ENCODE measurements at places on chromosomes 6 and 20.

DNA sequence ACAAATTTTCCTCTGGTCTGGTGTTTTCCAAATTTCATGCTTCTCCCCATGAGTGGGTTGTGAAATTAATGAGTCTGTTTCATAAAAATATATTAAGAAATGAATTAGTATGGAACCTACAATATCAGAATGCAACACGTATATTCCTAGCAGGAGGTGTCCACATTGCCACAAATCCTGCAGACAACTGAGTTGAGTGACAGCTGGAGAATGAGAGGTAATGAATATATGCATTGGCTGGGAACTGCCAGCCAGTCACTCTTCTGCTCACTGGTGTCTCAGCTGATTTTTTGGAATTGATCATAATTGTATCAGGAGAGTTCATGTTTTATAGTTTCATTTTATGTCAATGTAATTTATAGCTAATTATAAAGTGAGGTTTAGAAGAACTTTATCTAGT lies 6.3 kb upstream of the ARFGEF3 start:
- DNase-seq, result no peak

DNA sequence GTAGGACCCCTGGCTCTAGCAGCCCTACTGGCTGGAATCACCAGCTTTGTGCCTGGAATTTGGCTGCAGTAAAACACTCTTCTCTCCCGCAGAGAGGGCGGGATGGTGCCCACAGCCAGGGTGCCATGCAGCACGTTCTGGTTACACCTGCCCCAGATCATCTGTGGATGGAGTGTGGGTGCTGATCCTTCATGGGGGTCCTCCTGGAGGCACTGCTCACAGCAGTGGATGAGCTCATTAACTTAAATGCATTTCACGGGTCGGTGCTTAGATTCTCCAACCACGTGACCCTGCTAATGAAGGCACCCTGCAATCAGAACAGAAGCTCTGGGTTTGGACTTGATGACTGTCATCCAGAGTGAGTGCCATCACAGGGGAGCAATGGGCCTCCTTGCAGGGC lies 138.6 kb upstream of the AFDN start:
- DNase-seq, result no peak

DNA sequence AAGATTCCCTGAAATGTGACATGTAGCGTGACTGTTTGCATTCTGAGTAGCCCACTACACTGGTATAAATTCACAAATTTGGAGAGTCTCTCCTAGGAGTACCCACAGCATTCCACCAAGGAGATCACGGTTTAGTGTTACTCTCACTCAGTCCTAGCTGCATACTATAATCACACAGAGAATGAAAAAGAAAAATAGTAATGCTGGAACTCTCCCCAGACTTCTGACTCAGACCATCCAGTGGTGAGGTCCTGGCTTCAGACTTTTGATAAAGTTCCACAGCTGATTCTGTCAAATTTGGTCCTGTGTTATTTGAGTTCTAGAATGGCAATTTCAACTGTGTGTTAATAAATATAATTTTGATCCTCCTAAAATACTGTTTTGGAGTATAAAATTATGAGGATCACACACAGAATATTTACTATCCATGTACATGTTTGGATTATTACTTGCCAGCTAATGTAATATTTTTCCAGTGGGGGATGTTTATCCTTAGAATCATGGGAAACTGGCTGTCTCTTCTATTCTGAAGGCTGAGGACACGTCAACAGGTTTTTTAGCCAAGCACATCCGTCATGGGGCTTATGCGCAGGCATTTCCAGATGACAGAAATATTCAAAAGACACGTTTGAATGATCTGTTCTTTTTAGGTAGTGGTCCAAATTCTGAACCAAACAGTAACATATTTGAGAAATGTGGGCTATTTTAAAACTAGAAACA lies 5.1 kb upstream of the KIAA0408 start:
- no peak for DNase-seq

DNA sequence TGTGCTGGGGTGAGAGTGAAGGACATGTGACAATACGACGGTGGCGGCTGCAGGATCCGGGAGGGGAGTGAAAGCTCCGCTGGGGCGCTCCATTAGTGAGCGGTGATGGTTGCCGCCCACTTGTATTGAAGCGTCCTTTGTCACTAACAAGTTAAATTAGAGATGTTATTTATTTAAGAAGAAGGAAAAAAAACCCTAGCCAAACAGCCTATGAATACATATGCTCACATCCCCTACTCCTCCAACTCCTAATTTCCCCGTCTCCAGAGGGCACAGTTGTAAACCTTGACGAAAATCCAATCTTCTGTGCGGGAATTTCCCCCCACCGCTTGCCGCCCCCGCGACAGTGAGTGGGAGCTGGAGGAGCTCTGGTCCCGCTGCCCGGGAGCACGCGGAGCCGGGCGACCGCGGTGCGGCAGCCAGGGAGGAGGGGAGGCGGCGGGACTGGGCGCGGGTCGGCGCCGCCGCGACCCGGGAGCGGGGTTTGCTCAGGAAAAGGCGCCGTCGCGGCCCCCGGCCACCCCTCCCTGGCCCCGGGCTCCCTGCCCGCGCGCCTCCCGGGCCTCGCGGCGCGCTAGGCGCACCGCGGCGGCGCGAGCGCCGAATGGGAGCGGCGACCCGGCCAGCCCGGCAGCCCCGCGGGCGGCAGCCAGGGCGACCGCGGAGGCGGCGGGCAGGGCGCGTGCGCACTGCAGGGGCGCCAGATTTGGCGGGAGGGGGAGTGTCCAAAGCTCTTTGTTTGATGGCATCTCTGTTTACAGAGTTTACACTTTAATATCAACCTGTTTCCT lies at the start of gene MYB:
Gene MYB, plus strand, starts transcription at position 767 of the 791 bp plus-strand sequence. CDS start 206 bp downstream, outside the sequence.
- peak; percentile 61 for DNase-seq

GRCh38 chr20:50085481-50086365 lies 27.2 kb downstream of the UBE2V1 start:
- DNase-seq, result peak; percentile 76

DNA sequence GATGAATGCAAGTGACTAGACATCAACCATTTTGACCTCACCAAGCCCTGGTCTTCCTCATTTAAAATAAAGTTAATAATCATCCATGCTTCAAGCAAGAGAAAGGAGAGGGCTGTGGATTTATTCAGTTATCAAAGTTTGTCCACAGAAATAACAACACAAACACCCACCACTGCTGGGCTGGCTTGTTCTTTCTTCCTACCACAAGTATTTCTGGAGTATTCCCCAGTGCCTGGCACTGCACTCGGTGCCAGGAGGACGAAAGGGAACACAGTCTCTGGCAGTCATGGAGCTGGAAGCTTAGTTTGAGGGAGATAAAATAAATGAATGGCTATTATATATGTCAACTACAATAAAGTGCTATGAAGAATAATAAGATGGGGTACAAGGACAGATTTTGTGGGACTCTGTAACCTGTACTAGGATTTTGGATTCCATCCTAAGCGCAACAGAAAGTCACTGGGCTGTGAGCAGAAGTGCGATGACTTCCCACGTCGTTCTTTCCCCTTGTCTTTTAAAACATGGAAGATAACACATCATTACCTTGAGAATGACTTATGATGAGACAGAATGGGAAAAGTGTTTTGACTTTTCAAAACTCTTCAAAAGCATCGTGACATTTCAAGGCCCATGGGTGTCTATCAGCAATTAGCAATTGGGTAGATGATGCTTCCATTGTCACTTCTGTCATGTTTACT lies 74.5 kb upstream of the TRAF3IP2 start:
- DNase-seq, result no peak

DNA sequence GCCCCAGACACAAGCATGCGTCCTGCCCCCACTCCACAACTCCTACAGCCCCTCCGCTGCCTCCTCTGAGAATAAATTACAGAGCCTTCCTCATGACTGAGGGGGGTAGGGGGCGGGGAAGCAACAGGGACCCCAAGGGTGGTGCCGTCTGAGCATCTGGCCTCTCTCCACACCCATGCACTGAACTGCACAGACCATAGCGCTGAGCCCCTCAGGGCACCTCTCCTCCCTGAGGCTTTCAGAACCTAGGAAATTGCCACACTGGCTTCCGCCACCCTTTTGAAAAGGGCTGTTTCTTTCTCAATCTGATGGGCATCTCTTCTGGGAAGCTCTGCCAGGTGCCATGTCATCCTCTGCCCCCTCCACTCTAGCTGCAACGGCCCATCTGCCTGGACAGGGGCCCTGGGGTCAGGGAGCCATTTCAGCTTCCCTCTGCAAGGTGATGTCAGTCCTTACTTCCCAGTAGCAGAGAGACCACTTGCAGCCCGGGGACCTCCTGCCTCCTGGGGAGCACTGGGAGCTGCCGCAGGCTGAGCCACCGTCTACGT lies 2.5 kb downstream of the CST7 start:
- no peak for DNase-seq

GRCh38 chr6:92826633-92827032 lies 592.7 kb downstream of the EPHA7 start:
- DNase-seq, result no peak

DNA sequence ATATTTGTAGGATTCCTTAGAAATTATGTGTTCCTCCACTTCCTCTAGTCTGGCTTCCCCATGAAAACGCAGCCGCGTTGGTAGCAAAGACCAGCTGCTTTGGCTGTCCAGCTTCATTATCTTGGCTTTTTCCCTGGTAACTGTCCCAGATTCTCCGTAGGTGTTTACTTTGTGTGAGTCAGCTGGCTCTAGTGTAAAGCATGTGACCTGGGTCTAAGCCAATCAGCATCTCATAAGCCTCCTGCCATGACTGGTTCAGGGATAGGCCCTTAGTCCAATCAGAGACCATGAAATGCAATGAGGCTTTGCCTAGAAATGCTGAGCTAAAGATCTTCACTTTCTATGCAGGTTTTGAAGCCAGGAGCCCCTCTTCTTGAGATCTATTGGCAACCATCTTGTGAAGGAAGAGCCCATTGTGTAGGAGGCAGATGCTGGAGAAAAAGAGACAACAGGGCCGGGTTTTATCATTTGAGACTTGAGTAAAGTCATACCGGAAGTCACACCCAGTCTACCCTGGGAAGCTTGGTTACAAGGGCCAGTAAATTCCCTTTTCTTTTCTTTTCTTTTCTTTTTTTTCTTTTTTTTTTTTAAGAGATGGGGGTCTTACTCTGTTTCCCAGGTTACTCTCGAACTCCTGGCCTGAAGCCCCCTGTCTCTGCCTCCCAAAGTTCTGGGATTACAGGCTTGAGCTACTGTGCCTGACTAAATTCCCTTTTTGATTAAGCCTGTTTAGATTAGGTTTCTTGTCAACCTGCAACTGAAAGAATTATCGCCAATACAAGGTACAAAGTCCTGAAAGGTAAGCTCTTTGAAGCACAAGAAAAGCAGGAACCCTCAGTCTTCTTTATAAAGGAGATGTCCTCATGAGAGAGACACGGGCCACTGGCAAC lies 256.5 kb upstream of the RREB1 start:
- no peak for DNase-seq

DNA sequence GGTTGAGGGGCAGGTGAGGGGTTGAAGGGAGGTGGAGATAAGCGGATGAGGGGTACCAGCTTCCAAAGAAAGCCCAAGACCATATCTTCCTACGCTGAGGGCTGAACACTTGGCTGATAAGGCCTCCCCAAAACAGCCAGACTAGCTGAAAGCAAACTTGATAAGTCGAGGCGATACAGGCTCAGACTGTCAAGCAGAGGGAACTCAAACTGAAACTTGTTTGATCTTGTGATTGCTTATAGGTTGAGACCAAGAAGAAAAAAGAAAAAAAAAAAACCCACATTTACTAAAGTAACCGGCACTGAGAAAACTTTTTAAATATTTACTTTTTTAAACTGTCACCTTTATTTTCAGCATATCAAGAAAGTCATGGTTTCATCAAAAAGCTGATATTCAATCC lies 73.6 kb downstream of the TRERF1 start:
- DNase-seq, result no peak

DNA sequence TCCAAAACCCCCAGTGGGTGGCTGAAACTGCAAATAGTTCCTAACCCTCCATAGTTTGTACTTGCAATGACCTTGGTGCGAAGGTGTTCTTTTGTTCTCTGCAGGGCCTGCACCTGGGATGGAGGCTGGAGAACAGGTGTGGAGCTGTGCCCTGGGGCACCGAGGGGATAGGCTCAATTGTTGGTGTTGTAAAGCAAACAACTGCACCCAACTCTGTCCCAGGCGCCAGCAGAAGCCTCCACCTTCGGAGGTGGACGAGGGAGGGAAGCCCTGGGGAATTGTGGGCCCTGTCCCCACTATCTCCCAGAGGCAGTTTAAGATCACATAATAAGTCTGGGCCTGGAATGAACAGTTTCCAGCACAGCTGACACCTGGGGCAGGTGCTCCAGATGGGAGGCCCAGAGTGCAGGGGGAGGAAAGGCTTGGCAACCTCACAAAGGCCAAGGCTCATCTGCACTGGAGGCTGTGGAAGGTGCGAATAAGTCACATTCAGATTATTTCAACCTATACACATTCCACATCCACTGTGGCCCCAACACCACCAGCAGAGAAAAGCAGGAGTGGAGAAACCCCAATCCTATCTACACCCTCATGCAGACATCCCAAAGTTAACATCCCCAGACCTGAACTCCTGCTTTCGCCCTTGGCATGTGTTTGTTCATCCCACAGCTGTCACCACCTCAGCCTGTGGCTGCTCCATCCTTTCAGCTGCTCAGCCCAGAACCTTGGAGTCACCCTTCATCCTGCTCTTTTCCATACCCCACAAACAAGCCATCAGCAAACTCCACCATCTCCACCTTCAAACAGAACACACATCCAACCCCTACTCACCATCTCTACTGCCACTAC lies 12.3 kb upstream of the CBFA2T2 start:
- DNase-seq, result no peak

DNA sequence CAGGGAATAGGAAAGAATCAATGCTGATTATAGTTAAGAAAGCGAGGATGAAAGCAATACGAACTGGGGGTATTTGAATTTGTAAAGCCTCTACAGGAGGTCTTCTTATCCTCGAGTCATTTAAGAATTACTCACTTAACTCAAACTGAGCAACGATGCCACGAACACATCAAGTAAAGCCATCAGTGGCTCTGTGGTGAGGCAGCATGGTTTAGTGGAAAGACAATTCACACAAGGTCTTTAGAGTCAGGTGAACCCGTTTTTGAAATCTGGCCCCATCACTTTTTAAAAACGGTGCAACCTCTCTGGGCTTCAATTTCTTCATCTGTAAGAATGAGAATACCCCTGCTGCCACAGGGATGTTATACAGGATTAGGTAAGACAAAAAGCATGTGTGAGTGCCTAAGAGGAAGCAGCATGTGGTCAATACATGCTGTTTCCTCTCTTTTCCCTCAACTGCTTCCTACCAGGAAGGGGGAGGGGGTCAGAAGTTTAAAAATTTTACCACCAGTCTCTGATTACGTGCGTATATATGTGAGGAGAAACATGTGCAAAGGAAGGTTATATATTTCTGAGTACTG lies 162.0 kb downstream of the BTBD9 start:
- DNase-seq, result no peak

DNA sequence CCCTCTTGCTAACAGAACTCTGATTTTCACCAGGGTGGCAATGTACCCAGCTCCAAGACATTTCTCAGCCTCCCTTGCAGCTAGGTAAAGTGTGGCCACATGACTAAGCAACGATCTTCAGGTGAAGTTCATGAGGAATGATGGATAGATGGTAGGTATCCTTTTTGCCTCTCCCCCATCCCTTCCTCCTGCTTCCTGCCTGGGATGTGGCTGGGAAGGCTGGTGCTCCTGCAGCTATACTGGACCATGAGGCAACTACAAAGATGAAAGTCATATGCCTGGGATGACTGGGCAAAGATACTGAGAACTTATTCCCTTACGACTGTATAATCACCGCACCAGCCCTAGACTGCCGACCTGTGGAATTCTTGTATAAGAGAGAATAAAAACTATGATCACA lies 13.4 kb downstream of the ZNF335 start:
- no peak for DNase-seq
